Brain pericyte (primary cell): ENCODE measurements at places on chromosomes 4 and X.

- DNase-seq = no peak
These were observed 4.2 kb downstream of the PAK3 start for GRCh38 chrX:111100191-111100590.

GRCh38 chr4:28228561-28229491 is 1368.2 kb downstream of the STIM2 start:
- no peak for DNase-seq

GRCh38 chrX:132270021-132270420 is 50.8 kb upstream of the RAP2C start:
- no peak for DNase-seq

- no peak for DNase-seq
These were observed 12.6 kb downstream of the PPA2 start for GRCh38 chr4:105461221-105461620.

GRCh38 chr4:19729886-19730651 is 521.6 kb upstream of the SLIT2 start:
- DNase-seq = no peak

DNA sequence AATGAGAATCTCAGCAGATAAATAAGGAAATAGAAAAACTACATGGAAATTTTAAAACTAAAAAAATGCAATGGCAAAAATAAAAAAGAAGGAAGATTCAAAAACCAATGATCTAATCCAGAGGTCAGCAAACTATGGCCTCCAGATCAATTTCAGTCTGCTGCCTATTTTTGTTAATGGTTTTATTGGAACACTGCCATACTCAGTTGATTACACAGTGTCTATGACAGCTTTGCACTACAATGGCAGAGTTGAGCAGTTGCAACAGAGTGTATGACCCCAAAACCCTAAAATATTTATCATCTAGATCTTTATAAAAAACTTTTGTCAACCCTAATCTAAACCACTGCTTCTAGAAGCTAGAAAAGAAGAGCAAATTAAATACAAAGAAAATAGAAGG is 170.3 kb downstream of the RAB28 start:
- DNase-seq = no peak

GRCh38 chrX:67555578-67556203 is 11.9 kb downstream of the AR start:
- no peak for DNase-seq

GRCh38 chr4:154307451-154307850 is 184.1 kb downstream of the DCHS2 start:
- DNase-seq = no peak

GRCh38 chr4:10099499-10100325 is 16.9 kb downstream of the WDR1 start:
- no peak for DNase-seq

- DNase-seq = no peak
These were observed 93.3 kb upstream of the BANK1 start for GRCh38 chr4:101697266-101697665.

- no peak for DNase-seq
These were observed 186.4 kb downstream of the AFAP1 start for GRCh38 chr4:7753271-7753670.
